ENCODE measurements at places on chromosomes 2 and 18.

GRCh38 chr2:168194784-168195522 is 52.4 kb downstream of the STK39 start:
- no peak for DNase-seq

DNA sequence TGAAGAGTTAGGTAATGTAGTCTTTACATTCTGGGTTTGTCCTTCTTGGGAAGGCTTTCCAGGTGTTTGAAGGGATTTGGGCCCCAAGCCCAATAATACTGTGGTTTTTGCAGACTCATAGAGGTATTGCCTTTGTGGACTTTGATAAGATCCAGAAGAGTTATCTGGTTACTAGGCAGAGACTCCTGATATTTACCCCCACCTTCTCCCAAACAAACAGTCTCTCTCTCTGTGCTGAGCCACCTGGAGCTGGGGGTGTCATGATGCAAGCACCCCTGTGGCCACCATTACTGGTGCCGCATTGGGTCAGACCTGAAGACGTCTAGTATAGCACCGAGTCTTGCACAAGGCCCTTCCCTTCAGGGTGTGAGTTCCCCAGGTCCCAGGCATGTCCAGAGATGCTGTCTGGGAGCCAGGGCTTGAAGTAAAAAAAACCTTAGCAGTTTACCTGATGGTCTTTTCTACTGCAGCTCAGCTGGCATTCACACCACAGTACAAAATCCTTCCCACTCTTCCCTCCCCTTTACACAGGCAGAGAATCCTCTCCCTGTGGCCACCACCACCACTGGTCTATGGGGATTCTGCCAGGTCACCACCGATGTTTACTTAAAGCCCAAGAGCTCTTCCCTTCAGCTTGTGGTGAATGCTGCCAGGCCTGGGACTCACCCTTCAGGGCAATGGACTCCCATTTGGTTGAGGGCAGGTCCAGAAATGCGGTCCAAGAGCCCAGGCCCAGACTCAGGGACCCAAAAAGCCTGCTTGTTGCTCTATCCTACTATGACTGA is 22.2 kb upstream of the FAM228A start:
- no peak for DNase-seq

- no peak for DNase-seq
These were observed 136.3 kb downstream of the TMEM163 start for GRCh38 chr2:134582547-134582899.

DNA sequence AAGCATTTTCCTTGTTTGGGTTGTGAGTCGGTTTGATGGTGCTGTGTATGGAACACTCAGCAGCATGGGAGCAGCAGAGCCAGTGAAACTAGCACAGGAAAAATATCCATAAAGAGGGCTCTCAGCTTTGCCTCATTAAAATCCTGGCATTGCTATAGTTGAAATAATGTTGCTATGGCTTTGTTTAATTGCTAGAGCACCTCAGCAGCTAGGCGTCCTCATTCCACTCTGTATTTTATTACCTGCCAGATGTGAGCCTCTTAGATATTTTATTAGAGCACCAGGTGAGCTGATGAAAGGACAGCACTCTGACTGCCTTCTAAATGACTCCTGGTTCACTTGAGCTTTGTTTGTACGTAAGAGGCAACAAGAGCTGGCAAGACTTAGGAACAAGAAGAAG is 232.4 kb downstream of the MTX2 start:
- no peak for DNase-seq

- DNase-seq = no peak
These were observed 168.5 kb downstream of the TPGS2 start for GRCh38 chr18:36660311-36660710.

GRCh38 chr2:39881948-39882347 is 102.9 kb upstream of the THUMPD2 start:
- no peak for DNase-seq

DNA sequence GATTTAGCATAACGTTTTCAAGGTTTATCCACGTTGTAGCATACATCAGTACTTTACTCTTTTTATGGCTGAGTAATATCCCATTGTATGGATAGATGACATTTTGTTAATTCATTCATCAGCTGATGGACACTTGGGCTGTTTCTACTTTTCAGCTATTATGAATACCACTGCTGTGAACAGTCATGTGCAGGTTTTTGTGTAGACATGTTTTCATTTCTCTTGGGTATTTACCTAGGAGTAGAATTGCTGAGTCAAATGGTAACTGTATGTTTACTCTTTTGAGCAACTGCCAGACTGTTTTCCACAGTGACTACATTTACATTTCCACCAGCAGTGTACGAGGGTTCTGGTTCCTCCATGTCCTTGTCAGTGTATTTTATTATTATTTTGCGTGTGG is 33.9 kb downstream of the COX7A2L start:
- DNase-seq = no peak

GRCh38 chr2:167827352-167828097 is 419.9 kb downstream of the STK39 start:
- DNase-seq = no peak

DNA sequence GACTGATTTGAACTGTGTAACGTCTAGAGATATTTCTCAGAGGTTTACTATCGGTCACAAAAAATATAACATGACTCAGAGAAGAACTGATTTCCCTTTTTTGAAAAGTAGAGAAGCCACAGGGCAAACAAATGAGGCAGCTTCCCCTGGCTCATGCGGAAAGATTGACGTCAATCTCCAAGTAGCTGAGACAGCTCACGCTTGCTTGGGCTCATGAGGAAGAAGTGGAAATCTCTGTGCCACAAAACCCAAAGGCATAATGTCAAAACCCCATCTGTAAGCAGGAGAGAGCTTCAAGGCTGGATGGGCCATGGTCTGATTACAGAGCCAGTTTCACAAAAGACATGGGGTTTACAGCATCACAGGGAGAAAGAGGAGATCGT is 188.1 kb downstream of the ARL4C start:
- DNase-seq = no peak
